CD4-positive, CD25-positive, alpha-beta regulatory T cell (primary cell): ENCODE measurements at places on chromosomes 5 and 9. TPM values are rescaled to one million over a fixed set of nuclear protein-coding genes. Genes with fewer than 3 reads are reported as not detected.
A peak's percentile ranks its signal among the peaks of the same experiment; 100 is the strongest.

DNA sequence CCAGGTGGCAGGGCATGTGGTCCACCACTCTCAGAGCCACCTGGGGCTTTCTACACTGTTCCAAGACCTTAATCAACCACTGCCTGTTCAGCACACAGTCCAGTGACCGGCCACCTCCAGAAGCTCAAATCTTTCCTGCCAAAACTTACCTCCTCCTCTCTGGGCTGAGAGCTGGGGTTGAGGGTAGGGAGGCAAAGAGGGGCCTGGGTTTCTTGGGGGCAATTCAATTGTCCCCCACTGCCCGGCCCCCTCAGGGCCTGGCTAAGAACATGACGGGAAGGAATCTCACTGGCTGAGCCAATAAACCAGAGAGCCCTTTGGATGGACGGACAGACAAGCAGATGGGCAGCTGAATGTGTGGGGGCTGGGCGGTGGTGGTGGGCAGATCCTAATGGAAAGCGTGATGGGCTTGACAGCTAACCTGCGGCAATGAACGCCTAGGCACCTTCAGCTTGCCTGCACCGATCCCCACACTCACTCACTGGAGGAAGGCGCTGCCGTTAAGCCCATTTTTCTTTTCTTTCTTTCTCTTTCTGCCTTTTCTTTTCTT lies 5.4 kb downstream of the NR5A1 start:
- peaks cover 4% of the 10 kb centered on the region for H3K4me1 ChIP-seq
- H3K36me3 ChIP-seq, result no peaks in the 10 kb centered on the region
- no peak for DNase-seq
- no peak overlapping the region for H3K27ac ChIP-seq

- H3K27me3 ChIP-seq, result no peaks in the 10 kb centered on the region
- no peak overlapping the region for H3K4me3 ChIP-seq
- no peak for DNase-seq
- H3K27ac ChIP-seq, result no peak overlapping the region
- no peaks in the 10 kb centered on the region for H3K36me3 ChIP-seq
These were observed 124.3 kb upstream of the SLC12A2 start for GRCh38 chr5:127959152-127959764.

- H3K27me3 ChIP-seq, result peaks cover 10% of the 10 kb centered on the region
- no peak overlapping the region for H3K27ac ChIP-seq
These were observed 90.6 kb upstream of the MIER3 start for GRCh38 chr5:57042524-57042931.

DNA sequence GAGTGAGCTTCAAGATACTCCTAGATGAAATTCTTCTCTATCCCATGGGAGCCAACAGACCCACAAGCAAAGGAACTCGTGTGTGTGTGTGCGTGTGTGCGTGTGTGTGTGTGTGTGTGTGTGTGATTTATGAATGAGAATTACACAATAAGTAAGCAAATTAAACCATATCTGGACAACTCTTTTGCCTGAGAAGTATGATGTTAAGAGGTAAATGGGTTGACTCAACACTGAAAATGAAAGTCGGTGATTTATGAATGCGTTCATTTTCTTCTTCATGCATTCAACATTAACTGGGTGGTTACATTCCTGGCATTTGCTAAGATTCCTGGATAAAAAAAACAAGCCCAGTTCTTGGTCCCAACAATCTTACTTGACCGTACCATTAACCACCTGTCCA lies 171.3 kb upstream of the ZNF462 start:
- no peak overlapping the region for H3K27ac ChIP-seq
- H3K27me3 ChIP-seq, result no peaks in the 10 kb centered on the region
- no peaks in the 10 kb centered on the region for H3K36me3 ChIP-seq
- H3K4me3 ChIP-seq, result no peak overlapping the region
- no peak for DNase-seq
- H3K4me1 ChIP-seq, result no peaks in the 10 kb centered on the region

DNA sequence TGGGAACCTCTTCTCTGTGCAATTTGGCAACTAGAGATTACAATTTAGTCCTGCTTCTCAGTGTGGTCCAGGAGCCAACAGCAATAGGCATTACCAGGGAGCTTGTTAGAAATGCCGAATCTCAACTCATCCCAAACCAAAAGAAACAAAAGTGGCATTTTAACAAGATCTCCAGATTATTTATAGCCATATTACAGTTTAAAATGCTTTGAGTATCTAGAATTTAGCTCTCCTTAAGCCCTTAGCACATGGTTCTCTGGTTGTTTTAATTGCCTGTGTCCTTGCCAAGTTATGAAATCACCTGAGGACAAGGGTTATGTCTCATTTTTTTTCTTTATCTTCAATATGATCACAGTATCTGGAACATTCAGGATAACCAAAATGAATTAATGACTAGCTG lies 51.6 kb upstream of the TAS2R1 start:
- no peaks in the 10 kb centered on the region for H3K27me3 ChIP-seq
- no peaks in the 10 kb centered on the region for H3K36me3 ChIP-seq
- no peak overlapping the region for H3K4me3 ChIP-seq
- no peaks in the 10 kb centered on the region for H3K4me1 ChIP-seq
- no peak for DNase-seq

DNA sequence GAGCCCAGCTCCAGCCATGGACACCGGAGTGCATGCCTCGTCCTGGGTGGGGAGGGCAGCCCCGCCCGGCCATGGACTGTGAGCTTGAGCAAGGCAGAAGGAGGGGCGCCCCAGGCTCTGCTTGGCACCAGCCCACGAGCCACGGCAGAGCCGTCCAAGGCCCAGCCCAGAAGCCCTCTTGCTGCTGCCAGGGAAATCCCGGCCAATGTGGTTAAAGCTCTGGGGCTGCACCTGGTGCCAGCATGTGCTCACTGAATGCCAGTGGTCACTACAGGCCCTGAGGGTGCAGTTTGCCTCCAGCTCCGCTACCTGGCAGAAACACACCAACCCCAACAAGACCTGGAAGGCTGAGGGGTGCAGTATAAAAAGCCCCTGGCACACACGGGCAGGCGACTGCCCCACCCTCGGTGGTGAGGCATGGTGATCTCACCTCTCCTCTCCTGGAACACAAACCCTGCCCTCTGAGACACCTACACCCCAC lies 11.8 kb downstream of the BRD3 start:
- DNase-seq, result no peak
- H3K4me3 ChIP-seq, result no peak overlapping the region
- H3K4me1 ChIP-seq, result peaks cover 14% of the 10 kb centered on the region
- H3K36me3 ChIP-seq, result peaks cover 21% of the 10 kb centered on the region
- H3K27ac ChIP-seq, result no peak overlapping the region

GRCh38 chr5:32443541-32444430 lies 754 bp downstream of the ZFR start:
- H3K4me1 ChIP-seq, result peaks cover 38% of the 10 kb centered on the region
- H3K27me3 ChIP-seq, result no peaks in the 10 kb centered on the region
- peak overlapping the region; percentile 91 for H3K27ac ChIP-seq
- H3K4me3 ChIP-seq, result peak overlapping the region; percentile 79

Gene NR6A1
- not detected for polyA plus RNA-seq

Gene SHISAL2B
- polyA plus RNA-seq, result not detected

- no peak overlapping the region for H3K4me3 ChIP-seq
- no peak for DNase-seq
- H3K36me3 ChIP-seq, result no peaks in the 10 kb centered on the region
- H3K27me3 ChIP-seq, result no peaks in the 10 kb centered on the region
These were observed 10.9 kb downstream of the ABL1 start for GRCh38 chr9:130845901-130846481.

DNA sequence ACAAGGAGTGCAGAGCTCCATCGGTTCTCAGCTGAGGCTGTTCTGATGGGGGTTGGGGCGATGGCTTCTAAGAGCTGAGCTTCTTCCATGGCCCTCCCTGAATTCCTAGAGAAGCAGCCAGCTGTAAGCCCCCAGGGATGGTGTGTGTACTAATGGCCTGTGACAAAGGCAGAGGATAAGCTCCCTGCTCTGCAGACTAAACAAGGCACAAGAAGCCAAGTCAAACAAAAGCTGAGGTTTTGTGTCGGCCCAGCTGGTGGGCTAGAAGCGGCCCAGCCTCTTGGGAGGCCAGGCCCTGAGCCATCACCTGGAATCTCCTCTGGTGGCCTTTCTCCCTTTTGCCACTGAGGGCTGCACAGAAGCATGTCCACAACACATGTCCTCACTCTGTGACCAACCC lies 75.0 kb upstream of the XPA start:
- no peaks in the 10 kb centered on the region for H3K4me1 ChIP-seq
- no peak for DNase-seq
- peaks cover 14% of the 10 kb centered on the region for H3K27me3 ChIP-seq
- H3K36me3 ChIP-seq, result no peaks in the 10 kb centered on the region
- no peak overlapping the region for H3K4me3 ChIP-seq
- no peak overlapping the region for H3K27ac ChIP-seq

DNA sequence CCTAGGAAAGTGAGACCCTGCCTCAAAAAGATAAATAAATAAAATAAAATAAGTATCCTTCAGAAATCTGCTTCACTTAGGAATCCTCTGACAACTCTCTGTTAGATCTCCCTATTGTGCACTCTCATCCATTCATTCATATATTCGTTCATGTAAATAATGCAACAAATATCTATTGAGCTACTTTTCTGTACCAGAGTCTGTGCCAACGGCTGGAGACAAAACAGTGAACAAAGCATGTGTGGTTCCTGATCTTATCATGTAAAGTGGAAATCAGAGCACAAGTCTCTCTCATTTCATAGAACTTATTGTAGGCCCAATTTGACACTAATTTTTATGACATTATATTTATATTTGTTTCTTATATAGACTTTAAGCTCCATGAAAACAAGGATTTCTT lies 40.3 kb upstream of the DAB2 start:
- no peak overlapping the region for H3K4me3 ChIP-seq
- peaks cover 5% of the 10 kb centered on the region for H3K27me3 ChIP-seq
- no peaks in the 10 kb centered on the region for H3K36me3 ChIP-seq
- no peak overlapping the region for H3K27ac ChIP-seq
- no peaks in the 10 kb centered on the region for H3K4me1 ChIP-seq

GRCh38 chr9:29564564-29564963 lies 1991.3 kb upstream of the C9orf72 start:
- H3K36me3 ChIP-seq, result no peaks in the 10 kb centered on the region
- no peaks in the 10 kb centered on the region for H3K4me1 ChIP-seq
- no peaks in the 10 kb centered on the region for H3K27me3 ChIP-seq
- H3K4me3 ChIP-seq, result no peak overlapping the region
- no peak overlapping the region for H3K27ac ChIP-seq

DNA sequence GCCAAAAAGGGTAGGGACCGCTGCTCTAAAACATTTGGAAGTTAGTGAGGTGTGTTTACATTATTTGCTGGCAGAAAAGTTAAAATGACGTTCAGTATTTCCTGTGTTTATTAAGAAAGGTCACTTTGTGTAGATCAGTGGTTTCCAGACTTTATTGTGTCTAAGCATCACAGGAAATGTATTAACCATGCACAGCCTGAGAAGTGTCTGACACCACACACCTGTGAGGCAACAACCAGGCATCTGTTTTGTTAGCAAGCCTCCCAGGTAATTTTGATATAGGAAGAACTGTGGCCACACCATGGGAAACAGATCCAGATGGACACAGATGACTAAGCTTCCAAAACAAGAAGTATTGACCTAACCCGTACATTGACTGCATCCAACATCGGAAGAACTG lies 12.0 kb downstream of the TTC1 start:
- peaks cover 25% of the 10 kb centered on the region for H3K4me1 ChIP-seq
- no peak for DNase-seq
- H3K36me3 ChIP-seq, result peaks cover 20% of the 10 kb centered on the region
- peak overlapping the region; percentile 57 for H3K27ac ChIP-seq
- no peaks in the 10 kb centered on the region for H3K27me3 ChIP-seq

Gene TAF1L
- polyA plus RNA-seq, result not detected

Gene CBY3
- 0.70 TPM for polyA plus RNA-seq

DNA sequence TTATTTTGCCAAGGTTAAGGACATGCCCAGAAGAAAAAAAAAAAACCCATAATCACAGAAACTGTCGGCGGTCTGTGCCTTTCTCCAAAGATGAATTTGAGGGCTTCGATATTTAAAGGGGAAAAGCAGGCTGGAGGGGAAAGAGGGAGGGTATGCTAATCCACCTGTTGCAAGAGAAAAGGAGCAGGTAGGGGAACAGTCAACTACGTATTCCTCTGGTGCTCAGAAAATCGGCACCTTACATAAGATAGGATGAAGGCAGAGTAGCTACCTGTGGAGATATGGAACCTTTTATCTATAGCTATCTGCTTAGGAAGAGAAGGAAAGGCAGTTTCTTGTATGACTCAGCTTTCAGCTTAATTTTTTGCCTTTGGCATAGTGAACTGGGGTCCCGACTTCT lies 77.7 kb downstream of the PTCD2 start:
- H3K27ac ChIP-seq, result no peak overlapping the region
- no peaks in the 10 kb centered on the region for H3K27me3 ChIP-seq
- no peaks in the 10 kb centered on the region for H3K36me3 ChIP-seq
- no peak for DNase-seq
- no peak overlapping the region for H3K4me3 ChIP-seq

Gene ZNF454
- polyA plus RNA-seq, result not detected

- H3K27me3 ChIP-seq, result no peaks in the 10 kb centered on the region
- no peaks in the 10 kb centered on the region for H3K4me1 ChIP-seq
- no peak overlapping the region for H3K27ac ChIP-seq
- H3K4me3 ChIP-seq, result no peak overlapping the region
These were observed 27.7 kb downstream of the AUH start for GRCh38 chr9:91334053-91334452.
